AG09319 (cell line): ENCODE measurements at places on chromosomes 3 and 15.

DNA sequence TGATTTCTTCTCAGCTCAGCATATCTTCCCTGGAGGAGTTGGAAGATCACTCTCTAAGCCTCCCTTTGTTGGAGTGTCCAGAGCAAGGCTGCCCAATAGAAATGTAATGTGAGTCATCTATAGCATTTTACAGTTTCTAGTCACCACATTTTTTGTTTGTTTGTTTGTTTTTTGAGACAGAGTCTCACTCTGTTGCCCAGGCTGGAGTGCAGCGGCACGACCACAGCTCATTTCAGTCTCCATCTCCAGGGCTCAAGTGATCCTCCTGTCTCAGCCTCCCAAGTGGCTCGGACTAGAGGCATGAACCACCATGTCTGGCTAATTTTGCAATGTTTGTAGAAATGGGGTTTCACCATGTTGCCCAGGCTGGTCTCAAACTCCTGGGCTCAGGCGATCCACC, 21.3 kb downstream of the KLHL6 start:
- no peak for DNase-seq

DNA sequence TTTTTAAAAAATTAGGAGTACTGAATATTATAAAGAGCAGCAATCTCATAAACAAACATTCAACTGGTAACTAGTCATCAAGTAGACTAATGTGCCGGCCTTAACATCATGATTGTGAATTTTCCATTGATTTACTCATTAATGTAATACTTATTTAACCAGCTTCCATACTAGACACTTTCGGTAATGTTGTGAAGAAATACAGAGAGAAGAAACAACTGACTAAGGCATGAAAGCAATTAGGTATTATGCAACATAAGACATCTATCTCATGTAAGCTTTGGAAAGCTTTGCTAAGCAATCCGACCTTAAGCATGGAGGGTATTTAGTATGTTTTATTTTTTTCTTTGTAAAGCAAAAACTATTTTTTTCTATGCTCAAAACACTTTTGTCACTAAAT, 108.0 kb downstream of the IL1RAP start:
- peak; percentile 5 for DNase-seq

- no peak for DNase-seq
Measured at GRCh38 chr15:101431301-101431700, 58.2 kb downstream of the PCSK6 start.

DNA sequence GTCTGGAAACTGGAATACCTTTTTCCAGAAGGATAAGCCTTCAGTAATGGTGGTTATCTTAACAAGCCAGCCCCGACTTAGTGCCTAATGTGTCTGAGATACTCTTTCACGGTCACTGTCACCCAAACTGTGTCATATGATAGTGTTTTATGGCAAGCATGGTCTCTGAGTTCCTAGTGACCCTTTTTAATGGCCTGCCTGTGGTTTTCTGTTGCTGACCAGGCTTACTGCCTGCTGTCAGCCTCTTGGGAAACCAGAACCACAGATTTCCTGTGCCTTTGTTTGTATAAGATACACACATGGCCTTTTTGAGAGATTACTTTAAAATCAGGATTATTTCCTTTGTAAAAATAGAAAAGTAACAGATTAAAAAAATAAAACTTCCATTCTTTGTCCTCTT, 22.4 kb downstream of the HPS3 start:
- peak; percentile 18 for DNase-seq

- DNase-seq = no peak
Measured at GRCh38 chr3:108136561-108137459, 46.0 kb upstream of the CD47 start.

GRCh38 chr15:63050731-63051155, 8.2 kb downstream of the TPM1 start:
- DNase-seq = no peak

DNA sequence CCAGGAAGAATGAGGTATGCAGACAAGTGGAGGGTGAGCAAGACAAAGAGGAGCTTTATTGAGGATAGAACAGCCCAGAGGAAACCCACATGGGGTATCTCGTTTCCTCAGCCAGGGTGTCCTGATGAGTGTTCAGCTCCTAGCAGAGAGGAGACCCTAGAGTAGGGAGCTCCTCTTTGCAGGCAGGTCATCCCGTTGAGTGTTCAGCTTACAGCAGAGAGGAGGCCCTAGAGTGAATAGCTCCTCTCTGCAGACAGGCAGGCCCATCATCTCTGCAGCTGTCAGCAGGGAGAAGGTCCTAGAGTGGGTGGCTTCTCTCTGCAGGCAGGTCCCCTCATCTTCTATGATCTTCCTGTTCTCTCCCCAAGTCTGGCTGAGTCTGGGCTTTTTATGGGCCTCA, 90.6 kb upstream of the TNFSF10 start:
- no peak for DNase-seq

- no peak for DNase-seq
Measured at GRCh38 chr3:4726549-4726948, 233.4 kb downstream of the ITPR1 start.

DNA sequence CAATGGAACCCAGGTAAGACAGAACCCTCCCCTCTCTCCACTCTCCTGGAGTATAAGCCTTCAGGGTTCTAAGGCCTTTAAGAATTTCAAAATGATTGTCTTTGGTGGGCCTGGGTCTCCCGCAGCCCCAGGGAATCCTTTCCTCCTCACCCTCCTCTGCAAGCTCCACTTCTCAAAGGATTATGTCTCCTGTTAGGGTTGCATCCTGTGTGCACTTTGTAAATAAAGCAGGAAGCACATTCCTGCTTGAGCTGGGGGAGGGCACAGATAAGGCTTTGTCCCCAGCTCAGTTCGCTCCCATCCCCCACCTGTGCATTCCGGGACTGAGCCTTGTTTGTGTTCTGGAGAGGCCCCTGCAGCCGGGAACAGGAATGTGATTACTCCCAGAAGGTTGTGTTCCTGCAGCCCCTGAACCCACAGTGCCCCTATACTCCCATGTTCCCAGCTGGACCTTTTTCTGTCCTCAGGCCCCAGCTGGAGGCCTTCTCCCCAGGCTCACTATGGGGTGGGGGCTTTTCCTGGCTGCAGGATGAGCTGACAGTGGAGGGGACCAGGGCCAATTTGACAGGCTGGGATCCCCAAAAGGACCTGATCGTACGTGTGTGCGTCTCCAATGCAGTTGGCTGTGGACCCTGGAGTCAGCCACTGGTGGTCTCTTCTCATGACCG, 9.5 kb downstream of the TYRO3 start:
- DNase-seq = no peak

- DNase-seq = no peak
Measured at GRCh38 chr15:99167201-99167600, 62.3 kb downstream of the SYNM start.

DNA sequence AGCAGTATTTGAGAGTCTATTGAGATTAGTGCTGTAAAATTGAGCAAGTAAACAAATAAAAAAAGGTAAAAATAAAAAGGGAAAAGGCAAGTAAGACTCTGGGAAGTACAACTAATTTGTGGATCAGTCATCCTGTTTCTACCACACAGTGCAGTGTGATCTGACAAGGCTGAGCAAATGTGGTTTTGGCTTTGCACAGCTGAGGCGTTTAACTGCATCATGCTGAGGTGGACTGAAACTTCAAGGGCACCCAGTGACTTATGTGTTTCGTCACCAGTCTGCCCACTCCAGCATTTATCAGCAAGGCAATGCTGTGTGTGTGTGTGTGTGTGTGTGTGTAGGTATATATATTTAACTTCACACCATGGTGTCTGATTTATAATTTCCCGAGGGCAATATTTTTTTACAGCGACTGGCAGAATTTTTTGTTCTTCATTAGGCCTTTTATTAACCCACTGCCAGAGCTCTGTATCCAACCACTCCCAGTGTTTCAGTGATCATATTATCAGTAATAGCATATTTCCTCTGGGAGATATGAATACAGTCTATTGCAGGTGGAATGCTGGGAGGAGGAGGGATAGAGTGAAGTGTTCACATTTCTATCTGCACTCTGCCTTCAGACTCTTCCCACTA, 131.5 kb upstream of the SATB1 start:
- no peak for DNase-seq

- DNase-seq = no peak
Measured at GRCh38 chr15:95644100-95644875, 686.2 kb upstream of the NR2F2 start.

DNA sequence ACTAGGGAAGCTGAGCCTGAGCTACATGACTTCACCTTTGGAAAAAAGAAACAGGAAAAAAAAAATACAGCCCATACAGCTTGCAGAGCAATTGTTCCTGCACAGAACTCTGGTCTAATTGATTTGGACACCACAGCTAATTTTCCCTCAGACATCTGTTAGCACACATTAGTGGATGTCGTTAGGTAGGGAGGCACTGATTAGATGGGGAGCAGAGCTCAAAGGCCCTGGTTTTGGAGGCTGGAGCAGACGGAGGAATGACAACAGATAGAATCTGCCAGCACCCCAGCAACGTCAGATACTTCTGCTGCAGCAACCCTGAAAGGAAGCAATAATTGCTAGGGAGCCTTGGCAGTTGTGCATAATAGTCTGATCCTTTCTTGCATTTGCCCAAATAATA, 398.9 kb downstream of the LSAMP start:
- DNase-seq = no peak

DNA sequence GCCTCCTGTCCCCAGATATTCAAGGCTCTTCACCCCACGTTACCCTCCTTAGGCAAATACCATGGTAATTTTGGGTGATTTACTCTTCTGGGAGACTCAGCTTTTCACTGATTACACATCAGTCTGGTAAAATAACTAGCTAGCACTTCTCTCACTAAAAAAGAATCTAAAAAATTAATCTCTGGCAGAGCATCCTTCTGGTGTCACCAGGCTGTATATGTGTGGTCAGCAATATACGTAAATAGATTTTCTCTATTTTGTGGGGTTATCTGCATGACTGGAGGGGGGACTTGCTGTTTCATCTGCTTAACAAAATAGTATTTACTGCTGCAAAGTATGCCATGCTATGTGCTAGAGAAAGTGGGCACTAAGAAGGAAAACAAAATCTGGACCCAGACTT, 45.1 kb downstream of the LRRC28 start:
- no peak for DNase-seq

DNA sequence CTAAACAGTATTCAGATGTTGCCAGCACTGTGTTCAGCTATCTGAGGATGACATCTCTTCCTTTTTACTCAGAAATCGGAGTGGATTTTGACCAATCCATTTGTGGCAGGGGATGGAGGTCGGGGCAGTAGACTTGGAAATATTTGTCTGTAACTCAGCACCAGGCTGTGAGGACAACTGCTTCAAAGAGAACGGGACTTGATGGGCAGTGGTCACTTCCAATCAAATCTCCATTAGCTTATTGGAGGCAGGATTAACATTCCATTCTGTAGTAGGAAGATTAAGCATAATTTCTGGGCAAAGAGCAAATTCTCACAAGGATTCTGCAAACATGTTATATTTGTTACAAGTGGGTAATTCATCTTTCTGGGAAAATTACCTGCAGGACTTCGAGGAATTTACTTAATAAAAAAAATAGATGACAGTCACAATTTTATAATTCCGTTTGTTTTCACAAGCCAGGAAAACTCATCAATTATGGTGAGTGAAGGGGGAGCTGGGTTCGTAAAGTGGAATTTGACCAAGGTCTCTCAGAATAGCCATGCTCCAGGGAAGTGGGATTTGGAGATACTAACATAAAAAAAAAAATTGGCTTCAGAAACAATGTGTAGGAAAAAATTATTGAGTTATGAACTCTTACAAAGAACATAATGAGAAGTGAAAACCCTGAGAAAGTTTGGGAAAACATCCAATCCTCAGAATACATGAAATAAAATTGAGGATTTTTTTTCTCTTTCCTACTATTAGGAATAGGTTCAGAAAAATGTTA, 18.1 kb downstream of the CRABP1 start:
- no peak for DNase-seq
